ENCODE measurements at places on chromosomes 2 and 18. TPM values are rescaled to one million over a fixed set of nuclear protein-coding genes. Genes with fewer than 3 reads are reported as not detected.

Gene ORC2
- total RNA-seq, result 7.1 TPM

Gene CIB4
- not detected for total RNA-seq

Gene MC4R
- total RNA-seq, result not detected

Gene CREG2
- total RNA-seq, result not detected

Gene STARD6
- total RNA-seq, result not detected

Gene FHOD3
- total RNA-seq, result 32.9 TPM

Gene ARHGAP25
- total RNA-seq, result 1.8 TPM

Gene POTEC
- total RNA-seq, result not detected

Gene C2orf81
- total RNA-seq, result 0.46 TPM

Gene DES
- total RNA-seq, result 14,820 TPM

Gene ZNF804A
- total RNA-seq, result not detected

Gene DOK6
- total RNA-seq, result 0.47 TPM

Gene NT5DC4
- total RNA-seq, result not detected

Gene CCDC141
- 5.9 TPM for total RNA-seq

Gene MPP4
- not detected for total RNA-seq
